ENCODE measurements at places on chromosomes 3 and 15.

DNA sequence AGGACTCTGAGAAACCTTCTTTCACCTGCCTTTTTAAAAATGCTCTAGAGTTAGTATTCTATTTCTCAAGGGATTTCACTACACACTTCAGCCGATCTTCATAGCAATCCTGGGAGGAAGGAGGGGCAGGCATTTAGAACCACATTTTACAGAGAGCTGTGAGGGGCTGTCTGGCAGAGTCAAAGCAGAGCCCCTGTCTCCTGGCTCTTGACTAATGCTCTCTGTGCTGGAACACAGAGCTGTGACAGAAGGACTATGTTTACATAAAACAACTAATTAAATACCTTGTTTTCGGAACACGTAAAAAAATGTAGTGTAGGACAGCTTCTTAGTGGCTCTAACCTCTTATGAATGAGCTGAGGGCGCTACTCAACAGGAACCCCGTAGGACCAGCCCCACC, 7.6 kb upstream of the SPTBN5 start:
- no peak for DNase-seq

- DNase-seq: peak; percentile 69
Observed at GRCh38 chr3:13896473-13897154, 16.7 kb upstream of the WNT7A start.

DNA sequence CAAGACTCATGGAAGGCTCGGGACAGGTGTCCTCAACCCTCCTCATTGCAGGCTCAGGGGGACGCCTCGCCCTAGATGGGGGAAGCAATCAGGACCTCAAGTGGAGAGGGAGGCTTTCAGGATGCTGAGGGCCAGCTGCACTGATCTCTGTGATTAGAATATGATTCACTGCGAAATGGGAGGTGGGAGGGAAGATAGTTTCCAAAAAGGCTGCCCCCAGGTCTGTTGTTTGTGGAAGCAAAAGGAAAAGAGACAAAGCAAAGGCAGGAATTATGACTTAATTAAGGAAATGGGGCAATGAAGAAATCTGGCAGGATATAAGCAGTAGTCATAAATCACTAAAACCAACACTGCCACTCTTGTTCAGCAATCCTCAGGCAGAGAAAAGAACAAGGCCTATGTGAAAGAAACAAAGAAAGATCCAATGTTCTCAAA, 85.6 kb upstream of the ABHD17C start:
- peak; percentile 30 for DNase-seq

DNA sequence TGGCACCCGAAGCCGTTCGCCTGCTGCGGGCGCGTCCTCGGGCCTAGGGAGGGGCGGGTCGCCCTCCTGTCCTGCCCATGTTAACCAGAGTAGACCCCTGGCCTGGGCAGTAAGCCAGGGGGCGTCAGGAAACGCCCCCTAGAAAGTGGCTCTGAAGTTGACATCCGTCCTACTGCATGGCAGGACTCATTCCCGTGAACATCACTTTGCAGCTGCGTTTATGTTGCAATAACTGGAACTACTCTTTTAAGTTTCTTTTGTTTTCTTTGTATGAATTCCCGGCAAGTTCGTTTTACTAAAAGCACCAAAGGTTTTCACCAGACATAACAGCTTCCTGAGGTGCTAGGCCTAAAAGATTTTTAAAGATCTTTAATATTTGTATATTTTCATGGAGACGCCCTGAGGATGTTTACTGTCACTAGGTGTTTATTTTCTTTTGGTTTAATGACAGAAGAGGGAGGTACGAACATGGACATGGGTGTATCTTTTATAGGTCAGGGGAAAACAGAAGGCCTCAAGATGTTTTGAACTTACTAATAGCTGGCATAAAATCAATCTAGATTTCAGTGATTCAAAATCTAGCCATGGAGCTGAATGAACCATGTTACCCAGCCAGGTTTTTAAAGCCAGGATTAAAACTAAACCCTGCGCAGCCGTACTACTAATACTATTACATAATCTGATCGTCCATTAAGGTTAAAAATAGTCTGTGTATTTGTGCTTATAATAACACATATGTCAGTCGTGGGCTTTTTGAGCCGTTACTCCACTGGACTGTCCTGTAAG, 1.0 kb downstream of the C15orf61 start:
- no peak for DNase-seq

- DNase-seq: no peak
Observed at GRCh38 chr3:113719758-113720157, 23.3 kb upstream of the USF3 start.

GRCh38 chr3:35426366-35426958, 212.9 kb upstream of the ARPP21 start:
- DNase-seq: no peak

GRCh38 chr3:71977525-71977924, 192.6 kb upstream of the PROK2 start:
- DNase-seq: no peak
